Chondrocyte (in vitro differentiated cells): ENCODE measurements at places on chromosomes 2 and 18. TPM values are rescaled to one million over a fixed set of nuclear protein-coding genes. Genes with fewer than 3 reads are reported as not detected.

DNA sequence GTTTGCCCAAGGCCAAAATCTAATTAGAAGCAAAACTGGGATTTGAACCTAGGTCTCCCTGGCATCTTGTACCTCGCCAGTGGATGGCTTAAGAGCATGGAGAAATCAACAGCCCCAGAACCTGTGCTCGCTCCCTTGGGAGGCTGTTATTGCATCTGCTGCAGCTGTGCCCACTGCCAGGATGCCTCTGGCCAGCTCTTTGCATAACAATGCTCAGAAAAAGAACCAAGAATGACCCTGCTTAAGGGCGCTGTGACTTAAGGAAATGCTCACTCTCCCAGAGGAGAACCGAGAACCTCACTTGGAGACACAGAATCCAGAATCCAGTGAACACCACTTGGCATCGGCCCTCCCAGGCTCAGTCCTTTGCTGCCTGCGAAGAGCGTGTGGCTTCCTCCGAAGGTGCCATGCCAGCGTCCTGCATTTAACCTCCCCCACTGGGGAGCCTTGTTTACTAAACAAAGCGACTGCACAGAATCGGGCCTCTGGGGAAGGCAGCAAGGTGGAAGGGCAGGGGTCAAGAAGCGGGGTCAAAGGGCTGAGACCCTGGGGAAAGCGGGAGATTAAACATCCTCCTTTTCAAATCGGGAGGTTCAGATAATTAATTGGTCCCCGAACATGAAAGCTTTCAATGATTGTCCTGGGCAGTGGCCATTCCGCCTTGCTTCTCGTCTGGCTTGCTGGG lies 71.0 kb upstream of the BOD1L2 start:
- H3K4me3 ChIP-seq, result no peak overlapping the region
- no peak for DNase-seq
- no peaks in the 10 kb centered on the region for H3K4me1 ChIP-seq

- no peaks in the 10 kb centered on the region for H3K27me3 ChIP-seq
- peaks cover 18% of the 10 kb centered on the region for H3K4me1 ChIP-seq
These were observed 678 bp upstream of the FECH start for GRCh38 chr18:57587098-57587661.

DNA sequence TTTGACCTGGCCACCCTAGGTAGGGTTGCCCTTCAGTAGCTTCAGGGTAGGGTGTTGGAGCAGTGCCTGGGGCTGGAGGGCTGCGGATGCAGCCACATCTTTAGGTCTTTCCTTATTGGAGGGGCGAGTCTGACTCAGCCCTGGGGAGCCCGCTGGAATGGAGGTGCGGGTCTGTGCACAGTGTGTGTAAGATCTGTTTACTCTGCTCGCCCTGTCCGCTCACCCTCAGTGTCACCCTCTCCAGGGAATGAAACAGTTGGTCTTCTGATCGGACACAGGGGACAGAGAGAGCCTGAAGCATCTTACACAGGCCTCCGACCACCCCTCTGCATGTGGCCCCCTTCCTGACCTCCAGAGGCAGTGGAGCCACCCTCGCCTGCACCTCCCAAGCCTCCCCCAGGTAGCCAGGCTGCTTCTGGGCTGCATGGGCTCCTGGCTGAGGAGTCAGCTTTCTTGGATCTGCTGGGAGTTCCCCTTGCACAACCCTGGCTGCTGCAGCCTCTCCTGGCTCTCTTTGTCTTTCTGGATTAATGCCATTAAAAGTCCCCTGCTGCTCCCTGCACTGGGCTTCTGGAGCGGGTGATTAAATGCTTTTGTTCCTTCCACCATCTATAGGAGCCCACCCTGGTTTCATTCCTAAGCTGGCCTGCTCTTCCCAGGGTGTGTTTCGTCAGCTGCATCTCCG lies 82.6 kb downstream of the ASB1 start:
- peaks cover 4% of the 10 kb centered on the region for H3K4me1 ChIP-seq
- no peak for DNase-seq
- peaks cover 2% of the 10 kb centered on the region for H3K36me3 ChIP-seq
- no peak overlapping the region for H3K4me3 ChIP-seq
- H3K27ac ChIP-seq, result no peak overlapping the region

DNA sequence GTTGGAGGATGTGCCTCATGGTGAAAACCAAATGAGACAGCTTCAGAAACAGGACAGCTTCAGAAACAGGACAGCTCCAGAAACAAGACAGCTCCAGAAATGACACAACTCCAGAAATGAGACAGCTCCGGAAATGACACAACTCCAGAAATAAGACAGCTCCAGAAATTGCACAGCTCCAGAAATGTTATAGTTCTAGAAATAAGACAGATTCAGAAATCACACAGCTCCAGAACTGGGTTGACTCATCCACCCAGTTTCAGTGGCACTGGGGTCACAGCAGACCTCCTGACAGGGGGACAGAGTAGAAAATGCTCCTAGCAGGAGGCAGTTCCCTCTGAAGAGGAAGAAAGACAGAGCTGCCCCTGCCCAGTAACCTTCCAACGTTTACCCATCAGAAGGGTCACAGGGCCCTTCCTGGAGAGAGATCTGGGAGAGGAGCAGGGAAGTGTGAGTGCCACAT lies 26.9 kb upstream of the COL6A3 start:
- H3K27ac ChIP-seq, result no peak overlapping the region
- no peaks in the 10 kb centered on the region for H3K36me3 ChIP-seq
- H3K4me1 ChIP-seq, result peaks cover 34% of the 10 kb centered on the region
- H3K4me3 ChIP-seq, result no peak overlapping the region

Gene SERPINB5
- 0.24 TPM in 1 of 3 replicates, not detected in the others for total RNA-seq

Gene ANTXR1
- total RNA-seq, result 207 to 351 TPM (median 347 TPM) in 3 replicates

Gene OR6B2
- not detected in 3 replicates for total RNA-seq

Gene PLEKHH2
- 4.9 to 13.7 TPM (median 5.5 TPM) in 3 replicates for total RNA-seq
